ENCODE measurements at places on chromosomes 3 and 15.
A peak's percentile ranks its signal among the peaks of the same experiment; 100 is the strongest.

GRCh38 chr3:47347217-47347801 lies 33.5 kb upstream of the PTPN23 start:
- no peak for DNase-seq

DNA sequence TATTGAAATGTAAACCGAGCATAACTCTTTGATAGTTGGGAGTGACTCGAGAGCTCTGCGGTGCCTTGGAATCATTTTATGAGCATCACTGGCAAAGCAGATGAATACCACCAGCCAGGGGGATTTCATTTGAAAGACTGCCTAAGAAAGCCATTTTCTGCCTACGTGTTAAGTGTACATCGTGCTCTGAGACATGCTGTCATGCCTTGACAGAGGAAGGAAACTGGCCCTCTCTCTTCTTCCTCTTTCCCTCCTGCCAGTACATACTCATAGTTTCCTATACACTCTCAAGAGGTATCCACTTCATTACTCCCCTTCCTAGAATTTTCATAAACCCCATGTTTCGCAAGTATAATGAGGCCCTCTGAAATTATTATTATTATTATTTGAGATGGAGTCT lies 8.8 kb downstream of the BCL2A1 start:
- DNase-seq: no peak

GRCh38 chr3:56985460-56985859 lies 75.0 kb upstream of the SPATA12 start:
- DNase-seq: no peak

DNA sequence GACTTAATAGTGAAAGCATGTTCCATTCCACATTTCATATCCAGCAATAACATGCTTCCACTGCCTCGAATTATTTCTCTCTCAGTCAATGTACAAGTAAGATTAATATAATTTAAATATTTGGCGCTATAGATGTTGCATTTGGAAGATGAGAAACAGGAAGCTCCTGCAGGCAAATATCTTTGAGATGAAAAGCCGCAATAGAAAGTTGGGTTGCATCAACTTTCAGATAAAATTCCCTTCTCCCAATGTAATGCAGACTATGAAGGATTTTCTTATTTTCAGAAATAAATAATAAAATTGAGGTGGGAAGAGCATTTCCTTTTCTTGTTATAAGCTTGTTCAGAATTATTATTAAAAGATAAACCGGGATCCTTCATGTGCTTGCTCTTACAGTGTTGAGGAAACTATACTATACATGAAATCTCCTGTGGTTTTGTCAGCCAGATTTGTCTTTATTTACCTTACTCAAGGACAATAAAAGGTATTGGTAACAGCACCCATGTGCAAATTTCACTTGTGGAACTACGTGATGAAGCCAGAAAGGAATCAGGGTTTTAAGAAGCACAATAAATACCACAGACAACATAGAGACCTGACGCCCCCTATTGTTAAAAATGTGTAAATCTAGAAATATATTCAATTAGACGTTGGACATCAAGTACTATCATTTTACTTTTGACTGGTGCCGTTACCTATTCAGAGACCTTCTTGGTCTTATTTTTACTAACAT lies 307.0 kb downstream of the ARPP21 start:
- DNase-seq: peak; percentile 20

- no peak for DNase-seq
Measured at GRCh38 chr3:71026634-71027578, 556.6 kb downstream of the FOXP1 start.

DNA sequence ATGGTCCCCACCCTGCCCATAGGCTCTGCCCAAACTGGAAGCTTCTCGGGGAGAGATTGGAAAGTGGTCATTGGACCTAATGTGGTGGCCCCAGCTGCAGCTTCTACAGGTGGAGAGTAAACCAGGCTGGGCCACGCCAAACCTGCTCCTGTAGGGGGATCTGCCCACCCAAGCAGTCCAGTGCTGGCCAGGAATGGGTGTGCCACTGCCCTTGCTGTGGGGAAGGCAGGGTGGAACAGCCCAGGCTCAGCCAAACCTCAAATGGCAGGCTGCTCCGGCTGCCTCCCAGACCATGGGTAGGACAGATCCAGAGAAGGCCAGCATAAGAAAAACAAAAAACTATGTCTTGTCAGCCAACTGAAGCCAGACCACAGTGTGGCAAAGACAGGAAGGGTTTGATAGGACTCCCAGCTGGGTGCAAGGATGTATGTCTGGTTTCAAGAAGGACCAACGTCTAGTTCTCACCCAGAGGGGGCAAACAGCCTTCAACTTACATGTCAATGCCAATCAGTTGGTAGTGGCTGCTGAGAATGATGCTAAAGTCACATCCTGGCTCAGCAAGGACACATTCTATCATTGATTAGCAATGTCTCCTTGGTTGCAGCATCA lies 267.3 kb downstream of the UACA start:
- no peak for DNase-seq

DNA sequence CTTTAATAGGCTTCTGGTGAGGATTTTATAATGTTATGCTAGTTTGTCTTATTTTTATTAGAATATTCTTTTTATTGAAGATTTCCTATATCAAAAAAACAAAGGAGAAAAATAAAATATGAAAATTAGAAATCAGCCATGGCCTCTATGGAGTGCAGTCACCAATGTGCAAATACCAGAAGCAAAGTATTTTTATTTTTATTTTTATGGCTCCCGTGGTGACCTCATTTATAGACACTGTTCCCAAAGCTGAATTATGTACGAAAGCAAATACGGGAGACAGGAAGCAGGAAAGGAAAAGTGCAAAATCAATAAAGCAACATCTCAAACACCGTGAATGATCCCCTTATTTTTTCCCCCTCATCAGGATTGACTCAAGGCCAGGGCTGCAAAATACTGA lies 35.1 kb downstream of the DAZL start:
- DNase-seq: no peak

DNA sequence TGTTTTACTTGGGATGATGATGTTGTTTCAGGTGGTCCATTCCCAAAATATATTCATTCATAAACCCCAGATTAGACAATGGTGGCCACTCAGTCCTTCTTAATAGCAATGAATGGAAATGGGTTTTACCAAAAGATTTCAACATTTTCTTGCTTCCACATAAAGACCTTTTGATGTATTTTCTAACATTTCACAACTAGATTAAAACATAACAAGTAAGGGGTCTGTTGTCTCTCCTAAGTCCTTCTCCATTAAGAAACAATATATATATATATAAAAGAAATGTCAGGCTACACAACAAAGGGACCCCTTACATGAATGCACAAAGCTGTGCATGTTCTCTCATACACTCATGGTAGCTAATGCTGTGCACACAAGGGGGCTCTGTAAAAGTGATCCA lies 176.4 kb downstream of the ANXA2 start:
- DNase-seq: no peak

- no peak for DNase-seq
Measured at GRCh38 chr15:90104551-90104950, 2.3 kb upstream of the IDH2 start.

DNA sequence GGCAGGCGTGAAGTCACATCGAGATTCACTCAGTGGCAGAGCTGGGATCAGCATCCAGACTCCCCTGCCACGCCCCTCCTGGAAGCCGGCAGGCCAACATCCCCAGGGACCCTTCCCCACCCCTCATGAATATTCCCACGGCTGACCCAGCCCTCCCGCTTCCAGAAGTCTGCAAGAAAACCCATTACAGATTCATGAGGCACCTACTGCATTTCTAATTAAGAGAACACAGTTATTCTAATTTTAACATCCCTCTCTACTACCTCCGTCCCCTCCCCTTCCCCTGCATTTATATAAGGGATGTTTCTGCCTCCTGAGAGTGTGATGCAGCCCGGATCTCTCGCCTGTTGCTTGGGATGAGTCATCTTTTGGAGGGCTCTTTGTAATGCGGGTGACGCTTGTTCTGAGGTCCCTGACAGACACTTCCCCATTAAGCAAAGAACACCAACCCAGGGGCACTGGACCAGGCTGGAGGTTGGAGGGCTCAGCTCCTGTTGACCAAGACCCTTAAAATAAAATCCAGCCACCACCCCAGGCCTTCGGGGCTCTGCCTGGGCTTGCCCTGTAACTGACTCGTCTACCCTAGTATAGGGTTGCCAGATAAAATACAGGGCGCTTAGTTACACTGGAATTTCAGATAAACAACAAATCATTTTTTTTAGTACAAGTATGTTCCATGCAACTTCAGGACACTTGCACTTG lies 118.7 kb downstream of the NUP210 start:
- DNase-seq: peak; percentile 45

DNA sequence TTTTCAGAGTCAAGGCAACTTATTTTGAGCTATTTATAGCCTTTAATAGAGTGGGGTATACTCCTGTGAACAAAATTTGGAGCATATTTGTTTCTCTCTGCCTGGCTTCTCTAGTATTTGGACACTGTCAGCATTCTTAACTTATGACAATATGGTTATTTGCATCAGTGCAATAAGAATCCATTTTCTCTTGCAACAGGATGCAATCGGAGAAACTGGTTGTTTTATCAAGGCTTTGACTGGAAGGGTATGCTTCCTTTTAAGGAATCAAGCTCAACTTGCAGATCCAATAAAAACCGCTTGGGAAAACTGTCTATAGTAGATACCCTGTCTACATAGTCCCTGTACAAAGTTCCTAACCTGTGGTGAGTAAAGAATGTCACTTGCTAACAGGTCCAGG lies 106.7 kb downstream of the DPH6 start:
- no peak for DNase-seq

DNA sequence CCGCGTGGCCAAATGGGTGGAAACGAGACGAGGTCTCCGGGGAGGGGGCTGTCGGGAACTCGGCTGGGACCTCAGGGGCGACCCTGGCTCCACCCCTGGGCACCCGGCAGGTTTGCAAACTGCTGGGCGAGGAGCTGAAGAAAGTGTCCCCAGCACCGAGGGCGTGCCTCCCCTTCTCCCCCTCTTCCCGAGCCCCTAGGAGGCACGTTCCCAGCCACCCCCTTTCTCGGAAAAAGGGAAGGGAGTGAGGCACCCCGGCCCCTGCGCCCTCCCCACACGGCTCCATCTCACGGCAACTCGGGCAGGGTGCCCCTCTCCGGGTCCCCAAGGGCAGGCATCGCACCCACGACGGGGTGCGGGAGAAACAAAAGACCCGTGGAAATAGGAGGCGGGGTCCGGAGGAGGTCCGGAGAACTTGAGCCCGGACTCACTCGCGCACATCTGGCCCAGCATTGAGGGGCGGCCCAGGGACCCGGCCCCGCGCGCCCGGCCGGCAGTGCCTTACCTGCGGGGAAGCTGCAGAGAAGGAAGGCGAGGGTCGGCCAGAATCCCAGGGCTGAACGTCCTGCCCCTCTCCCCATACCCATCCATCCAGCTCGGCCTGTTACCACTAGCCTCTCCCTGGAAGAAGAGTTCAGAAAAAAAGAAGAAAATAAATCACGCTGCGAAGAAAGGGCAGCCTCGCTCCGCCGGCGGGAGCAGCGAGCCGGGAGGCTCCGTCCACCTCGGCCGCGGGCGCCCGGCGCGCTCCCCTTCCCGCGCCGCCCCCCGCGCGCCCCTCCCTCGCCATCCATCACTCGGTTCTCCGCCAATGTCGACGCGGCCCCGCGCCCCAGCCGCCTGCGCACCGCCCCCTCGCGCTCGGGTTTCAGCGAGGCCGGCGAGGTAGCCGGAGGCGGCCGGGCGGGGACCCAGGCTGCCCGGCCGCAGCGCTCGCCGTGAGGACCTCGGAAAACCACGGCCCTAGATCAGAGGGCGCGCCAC lies 16.3 kb downstream of the RGMA start:
- DNase-seq: no peak

GRCh38 chr15:75008221-75008625 lies 12.9 kb downstream of the SCAMP5 start:
- no peak for DNase-seq
